ENCODE measurements at places on chromosomes 7 and 10.

DNA sequence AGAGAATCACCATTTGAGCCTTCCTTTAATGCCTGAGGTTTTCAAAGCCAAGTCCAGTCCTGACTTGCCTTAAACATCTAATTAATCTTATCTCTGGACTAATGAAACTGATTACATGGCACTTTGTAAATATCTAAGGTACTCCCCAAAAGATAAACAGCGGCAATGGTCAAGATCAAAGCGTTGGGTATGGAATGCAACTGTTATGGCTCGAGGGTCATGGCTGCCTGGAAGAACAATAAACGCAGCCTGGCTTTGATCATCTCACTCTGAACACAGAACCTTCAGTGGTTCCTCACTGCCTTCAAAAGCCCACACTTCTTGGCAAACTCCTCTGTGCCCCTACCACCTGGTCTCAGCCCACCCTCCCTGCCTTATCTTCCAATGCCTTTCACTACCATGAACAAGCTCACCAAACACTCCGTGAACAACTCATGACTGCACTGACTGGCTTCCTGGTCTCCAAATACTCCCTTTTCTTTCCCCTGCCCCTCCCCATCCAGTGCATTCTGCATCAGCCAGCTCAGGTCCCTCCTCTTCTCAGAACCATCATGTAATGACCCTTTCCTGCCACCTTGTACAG is 150.2 kb upstream of the NFE2L3 start:
- no peak for DNase-seq

DNA sequence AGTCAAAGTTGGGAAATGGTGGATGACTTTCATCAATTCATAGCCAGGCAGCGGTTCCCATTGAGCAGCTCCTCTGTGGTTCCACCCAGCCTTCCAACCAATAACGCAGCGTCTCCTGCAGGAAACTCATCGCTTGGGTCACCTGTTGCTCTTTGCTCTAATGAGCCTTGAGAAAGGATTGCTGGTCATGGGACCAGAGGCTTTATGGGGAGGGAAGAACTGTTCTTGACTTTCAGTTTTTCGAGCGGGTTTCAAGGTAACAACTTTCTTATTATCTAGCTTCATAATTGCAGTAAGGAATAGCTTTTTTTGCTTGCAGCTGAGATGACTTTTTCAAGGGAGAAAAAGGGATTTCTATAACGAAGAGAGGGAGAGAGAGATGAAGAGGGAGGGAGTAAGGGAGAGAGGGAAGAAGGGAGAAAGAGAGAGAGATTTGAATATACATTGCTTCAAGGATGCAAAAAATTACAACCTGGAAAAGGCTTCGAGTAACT is 405 bp upstream of the ENTPD1 start:
- peak; percentile 80 for DNase-seq

DNA sequence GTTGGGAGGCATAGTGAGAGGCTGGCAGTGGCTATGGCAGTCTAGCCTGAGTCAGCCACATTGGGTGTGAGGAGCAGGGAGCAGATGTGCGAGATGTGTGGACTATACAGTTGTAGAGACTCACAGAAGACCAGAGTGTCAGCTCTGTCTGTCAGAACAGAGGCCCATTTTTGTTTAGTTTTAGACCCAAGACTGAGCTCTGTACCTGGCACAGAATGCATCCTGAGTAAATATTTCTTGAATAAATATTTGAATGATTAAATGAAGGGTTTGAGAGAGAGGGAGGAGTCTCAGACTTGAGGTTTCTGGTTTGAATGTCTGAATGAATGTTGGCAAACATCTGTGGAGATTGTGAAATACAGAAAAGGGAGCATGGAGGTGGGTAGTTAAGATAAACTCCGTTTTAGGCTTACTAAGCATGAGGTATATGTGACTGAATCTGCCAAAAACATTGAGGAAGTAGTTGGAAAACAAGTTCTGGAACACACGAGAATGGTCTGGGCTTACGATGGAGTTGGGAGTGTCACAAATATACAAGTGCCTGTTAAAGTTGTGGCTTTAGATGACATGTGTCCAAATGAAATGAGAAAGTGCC is 3.6 kb downstream of the SEC23IP start:
- no peak for DNase-seq

GRCh38 chr10:86017841-86018734 is 348.5 kb downstream of the GRID1 start:
- no peak for DNase-seq

DNA sequence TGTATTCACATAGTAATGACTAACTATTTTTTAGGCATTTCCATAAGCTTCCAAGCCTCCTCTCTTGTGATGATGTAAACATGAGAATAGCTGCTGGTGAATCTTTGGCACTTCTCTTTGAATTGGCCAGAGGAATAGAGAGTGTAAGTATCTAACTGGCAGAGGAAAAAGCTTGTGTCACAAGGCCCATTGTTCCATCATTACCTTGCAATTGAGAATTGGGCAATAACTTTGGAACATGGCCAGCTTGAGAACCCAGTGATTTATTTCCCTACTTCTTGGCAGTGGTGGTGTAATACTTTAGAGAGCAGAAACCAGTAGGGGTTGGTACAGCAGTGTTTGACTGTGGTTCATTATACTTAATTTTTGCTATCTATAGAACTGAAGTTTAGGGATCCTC is 12.0 kb downstream of the IFRD1 start:
- DNase-seq: no peak

- DNase-seq: no peak
Measured at GRCh38 chr7:121624958-121625357, 228.8 kb upstream of the FAM3C start.

- DNase-seq: no peak
Measured at GRCh38 chr10:50398381-50398780, 147.1 kb upstream of the ASAH2 start.

- DNase-seq: no peak
Measured at GRCh38 chr7:136693166-136694119, 175.0 kb upstream of the CHRM2 start.

- DNase-seq: no peak
Measured at GRCh38 chr10:131044379-131045111, 267.0 kb downstream of the TCERG1L start.

DNA sequence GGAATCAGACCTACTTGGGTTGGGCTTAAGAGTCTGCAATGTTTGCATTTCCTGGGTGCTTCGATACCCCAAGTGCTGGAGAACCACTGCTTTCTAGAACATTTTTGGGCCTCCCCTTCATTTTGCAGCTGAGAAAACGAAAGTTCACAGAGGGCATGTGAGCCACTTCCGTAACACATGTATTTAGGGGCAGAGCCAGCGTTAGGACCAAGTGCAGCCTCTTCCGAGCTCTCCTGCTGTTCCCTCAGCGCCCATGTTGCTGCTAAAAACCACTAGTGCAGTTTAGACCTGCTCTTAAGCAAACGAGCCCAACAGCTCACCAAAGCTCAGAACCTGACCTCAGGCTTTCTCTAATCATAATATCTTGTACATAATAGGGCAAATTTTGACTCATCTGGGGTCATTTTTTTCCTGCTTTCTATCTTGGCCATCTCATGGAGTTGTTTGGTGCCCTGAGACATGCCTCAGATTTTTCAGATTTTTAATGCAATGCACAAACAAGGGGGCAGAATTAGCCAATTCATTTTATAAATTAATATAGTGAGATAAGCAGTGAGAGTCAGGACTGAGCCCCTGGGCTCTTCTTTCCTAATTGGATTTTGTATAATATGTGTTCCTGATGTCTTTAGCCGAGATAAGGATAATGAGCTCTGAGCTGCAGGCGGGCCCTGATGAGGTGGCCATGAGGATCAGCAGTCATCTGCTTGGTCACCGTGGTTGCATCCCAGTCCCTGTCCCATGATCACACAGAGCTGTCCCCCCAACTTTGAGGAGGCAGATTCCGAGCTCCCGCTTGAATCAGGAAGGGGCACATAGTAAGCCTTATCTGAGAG is 12.9 kb downstream of the BAG3 start:
- no peak for DNase-seq

DNA sequence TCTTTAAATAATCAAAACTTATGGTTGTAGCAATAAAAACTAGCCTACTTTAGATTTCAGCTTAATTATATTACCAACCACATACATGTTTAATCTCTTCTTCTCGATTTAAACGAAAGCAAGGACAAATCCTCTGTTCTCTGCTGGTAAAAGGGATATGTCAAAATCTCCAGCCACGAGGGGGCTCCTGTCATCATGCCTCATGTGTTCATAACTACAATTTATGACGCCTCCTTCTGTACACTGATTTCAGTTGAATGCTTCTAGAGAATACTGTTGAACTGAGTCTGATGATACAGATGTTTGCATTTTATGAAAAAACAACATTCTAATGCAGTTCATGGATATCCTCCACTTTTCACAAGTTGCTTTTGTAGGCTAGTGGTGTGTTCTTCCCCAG is 220.0 kb upstream of the DPP6 start:
- DNase-seq: no peak

GRCh38 chr10:62162261-62162981 is 106.2 kb downstream of the RTKN2 start:
- DNase-seq: no peak

DNA sequence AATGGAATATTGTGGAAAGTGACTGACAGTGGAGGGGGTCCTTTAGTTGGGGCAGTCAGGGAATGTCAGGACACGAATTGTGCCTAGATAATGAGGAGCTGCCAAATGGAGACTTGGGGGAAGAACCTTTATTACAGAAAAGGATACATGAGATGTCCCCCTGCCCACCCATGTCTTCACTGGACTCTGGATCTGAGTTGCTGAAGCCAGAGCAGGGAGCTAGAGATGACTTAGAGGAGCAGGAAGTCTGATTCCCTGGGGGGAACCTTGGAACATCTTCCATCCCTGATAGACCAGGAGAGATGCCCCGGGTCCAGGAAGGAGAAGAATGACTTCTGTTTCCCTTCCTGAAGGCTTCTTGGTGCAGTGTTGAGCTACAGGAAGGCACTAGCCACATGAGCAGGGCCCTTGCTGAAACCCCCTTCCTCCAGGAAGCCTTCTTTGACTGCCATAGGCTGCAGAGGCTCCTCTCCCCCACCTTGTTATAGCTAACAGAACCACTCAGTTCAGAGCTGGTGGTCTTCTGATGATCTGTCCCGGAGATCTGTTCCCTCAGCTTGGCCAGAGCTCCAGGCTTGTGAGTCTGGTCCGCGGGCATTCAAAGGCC is 747 bp upstream of the NEURL1 start:
- DNase-seq: no peak

DNA sequence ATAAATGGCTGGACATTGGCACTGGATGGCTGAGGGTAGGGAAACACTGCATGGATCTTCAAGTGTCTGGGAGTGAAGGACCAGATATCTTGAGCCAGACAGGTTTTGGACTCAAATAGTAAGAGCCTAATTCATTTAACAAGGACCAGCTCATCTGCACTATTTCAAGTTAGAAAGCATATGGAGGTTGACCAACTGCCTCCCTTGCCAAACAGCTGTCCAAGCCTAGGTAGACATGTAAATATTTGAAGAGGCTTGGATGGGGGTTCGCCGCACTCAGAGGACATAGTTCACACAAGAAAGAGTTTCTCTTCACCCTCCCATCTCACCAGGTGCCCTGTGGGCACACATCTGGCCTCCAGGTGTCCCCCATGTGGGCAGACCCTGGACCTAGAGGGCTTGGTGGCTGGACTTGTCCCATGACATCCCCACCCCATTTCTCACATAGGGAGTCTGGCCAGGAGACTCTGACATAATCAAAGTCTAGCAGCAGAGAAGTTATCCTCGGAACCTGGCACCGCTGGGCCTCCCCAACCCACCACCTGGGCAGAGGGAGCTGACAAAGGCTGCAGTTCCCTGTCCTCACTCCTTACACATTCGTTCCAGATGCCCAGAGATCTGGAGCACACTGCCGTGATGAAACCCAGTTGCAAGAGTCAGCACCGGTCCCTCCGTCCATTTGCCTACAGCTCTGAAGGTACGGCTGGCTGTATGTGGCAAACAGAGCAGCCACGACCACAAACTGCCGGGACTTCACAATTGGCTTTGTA is 116.9 kb upstream of the GDF10 start:
- DNase-seq: no peak

- no peak for DNase-seq
Measured at GRCh38 chr7:28700790-28701203, 257.3 kb downstream of the TRIL start.

DNA sequence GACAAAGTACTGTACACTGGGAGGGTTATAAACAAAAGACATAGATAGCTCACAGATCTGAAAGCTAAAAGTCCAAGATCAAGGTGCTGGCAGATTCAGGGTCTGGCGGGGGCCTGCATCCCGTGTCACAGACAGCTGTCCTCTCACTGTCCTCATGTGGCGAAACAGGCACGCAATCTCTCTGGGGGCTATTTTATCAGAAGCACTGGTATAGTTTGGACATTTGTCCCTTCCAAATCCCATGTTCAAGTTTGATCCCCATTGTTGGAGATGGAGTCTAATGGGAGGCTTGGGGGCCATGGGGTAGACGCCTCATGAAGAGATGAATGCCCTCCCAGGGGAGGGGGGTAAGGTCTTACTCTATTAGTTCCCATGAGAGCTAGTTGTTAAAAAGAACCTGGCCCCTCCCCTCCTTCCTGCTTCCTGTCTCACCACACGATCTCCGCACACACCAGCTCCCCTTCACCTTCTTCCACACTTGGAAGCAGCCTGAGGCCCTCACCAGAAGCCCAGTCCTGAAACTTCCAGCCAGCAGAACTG is 72.5 kb upstream of the UCN3 start:
- no peak for DNase-seq

DNA sequence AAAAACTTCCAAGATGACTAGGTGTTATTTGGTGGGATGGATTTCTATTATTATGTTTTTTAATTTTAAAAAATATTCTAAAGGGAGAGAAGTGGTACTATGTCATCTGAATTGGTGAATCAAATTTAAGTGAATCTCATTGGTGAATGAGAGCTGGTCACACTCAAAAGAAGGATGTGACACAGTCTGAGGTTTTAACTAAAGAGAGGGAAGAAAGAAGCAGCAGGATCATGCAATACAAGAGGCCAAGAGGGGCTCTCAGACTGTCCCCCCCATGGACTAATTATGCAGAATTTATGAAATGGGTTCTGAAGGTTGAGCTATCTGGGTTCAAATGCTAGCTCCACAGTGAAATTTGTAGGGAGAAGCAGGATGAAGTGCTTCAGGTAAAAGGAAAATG is 16.2 kb downstream of the MACC1 start:
- no peak for DNase-seq

DNA sequence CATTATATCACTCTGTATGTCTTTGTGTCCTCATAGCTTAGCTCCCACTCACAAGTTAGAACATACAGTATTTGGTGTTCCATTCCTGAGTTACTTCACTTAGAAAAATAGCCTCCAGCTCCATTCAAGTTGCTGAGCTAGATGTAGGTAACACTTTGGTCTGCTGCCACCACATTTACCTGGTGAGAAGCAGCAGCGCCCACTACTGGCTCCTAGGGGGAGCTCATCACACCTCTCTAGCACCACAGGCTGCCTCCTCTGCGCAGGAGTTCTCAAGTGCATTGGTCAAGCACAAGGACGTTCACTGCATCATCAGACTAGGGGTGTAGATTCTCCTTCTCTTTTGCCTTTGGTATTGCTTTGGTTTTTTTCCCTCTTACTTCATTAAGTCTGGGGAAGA is 530.9 kb upstream of the AUTS2 start:
- peak; percentile 78 for DNase-seq

DNA sequence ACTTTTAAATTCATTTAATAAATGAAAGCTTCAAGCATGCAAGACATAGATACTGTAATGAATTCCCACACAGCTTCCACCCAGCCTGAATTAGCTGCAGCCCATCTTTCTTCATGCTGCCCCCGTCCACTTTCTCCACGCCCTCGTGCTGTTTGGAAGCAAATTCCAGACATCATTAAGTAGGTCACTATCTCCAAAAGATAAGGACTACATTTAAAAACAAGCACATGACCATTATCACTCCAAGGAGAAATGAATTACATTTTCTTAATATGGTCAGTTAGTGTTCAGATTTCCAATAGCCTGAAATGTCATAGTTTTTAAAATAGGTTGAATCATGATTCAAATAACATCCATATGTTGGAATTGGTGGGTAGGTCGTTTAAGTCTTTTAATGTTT is 24.3 kb downstream of the LMTK2 start:
- no peak for DNase-seq
